NCI-H2029 (cell line): ENCODE measurements at places on chromosomes 13 and 19.

- no peak for DNase-seq
These were observed 194.0 kb downstream of the NDFIP2 start for GRCh38 chr13:79674765-79675515.

DNA sequence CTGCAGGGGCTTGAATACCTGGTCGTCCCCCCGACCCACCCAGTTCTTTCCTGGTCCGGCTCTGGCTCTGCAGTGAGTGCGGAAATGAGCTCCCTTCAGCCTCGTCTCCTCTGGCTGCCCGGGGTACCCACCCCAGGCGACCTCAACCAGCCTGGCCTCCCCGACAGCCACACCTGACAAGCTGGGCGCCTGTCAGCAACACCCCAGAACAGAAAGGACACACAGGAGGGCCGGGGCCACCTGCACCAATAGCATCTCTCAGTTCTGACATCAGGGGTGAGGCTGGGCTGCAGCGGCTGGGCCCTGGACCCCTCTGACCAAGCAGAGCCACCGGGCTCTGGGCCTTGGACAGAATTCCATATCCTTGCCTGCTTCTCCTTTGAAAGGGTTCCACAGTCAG lies 19.7 kb downstream of the SUGP1 start:
- no peak for DNase-seq

- no peak for DNase-seq
These were observed 993 bp downstream of the FUT6 start for GRCh38 chr19:5838353-5839064.

GRCh38 chr19:39430675-39431593 lies 4.8 kb downstream of the RPS16 start:
- DNase-seq: peak; percentile 85

- DNase-seq: no peak
These were observed 99.5 kb downstream of the KDM4B start for GRCh38 chr19:5068233-5069072.

DNA sequence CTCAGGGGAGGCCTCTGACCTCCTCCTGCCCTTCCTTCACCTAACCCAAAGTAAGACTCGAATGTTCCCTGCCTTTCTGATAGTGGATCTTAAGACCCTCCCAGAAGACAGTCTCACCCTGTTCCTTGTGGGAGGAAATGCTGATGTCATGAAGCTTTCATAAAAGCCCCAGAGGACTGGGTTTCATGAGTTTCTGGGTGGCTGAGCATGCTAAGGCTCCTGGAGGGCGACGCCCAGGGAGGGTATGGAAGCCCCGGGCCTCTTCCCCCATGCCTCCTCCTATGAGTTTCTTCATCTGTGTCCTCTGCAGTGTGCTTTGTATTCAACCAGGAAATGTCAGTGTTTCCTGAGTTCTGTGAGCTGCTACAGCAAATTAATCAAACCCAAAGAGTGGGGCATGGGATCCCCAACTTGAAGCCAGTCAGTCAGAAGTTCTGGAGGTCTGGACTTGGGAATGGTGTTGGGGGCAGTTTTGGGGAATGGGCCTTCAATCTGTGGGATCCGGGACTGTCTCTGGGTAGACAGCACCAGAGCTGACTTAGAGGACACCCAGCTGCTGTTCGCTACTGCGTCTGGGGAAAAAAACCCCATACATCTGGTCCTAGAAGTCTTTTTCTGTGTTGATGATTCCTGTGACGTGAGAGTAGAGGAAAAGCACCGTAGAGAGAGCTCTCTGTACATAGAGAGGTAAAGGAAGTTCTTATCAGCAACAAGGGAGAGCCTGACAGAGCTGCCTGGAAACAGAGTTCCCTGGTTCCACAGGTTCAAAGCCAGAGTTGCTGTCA lies 2.0 kb upstream of the LILRB2 start:
- no peak for DNase-seq

DNA sequence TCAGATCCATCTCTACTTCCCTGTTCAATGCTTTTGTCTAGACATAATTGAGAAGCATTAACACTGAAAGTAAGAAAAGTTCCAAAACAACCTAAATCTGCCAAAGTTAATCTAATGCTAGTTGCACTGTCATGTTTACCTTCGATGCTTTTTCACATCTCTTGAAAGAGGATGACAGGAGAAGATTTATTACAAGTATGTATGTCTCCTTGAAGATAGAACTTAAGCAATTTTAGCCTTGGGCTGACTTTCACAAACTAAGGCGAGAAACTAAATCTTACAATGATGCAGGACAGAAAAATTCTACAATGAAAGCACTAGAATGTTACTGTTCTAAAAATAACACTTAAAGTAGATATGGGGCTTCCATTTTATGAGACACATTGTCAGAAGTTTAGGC lies 64.0 kb downstream of the MIPEP start:
- DNase-seq: no peak

GRCh38 chr13:103187721-103188156 lies 121.5 kb upstream of the SLC10A2 start:
- DNase-seq: no peak

DNA sequence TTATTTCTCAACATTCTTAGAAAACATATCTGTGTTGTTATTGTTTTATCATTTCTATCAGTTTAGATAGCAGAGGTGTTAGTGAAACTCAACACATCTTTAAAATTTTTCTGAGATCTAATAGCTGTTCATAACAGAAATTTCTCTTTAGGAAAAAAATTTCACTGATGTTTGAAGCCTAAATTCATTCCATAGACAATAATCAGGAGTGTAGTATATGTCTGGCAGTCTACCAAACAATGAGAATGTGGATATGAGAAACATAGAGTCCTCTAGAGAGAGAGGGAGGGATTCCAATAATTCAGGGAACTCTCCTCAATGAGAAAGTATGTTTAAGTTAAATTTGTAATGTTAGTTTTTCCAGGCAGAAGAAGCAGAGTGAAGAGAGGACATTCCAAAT lies 118.2 kb upstream of the EDNRB start:
- no peak for DNase-seq

- DNase-seq: no peak
These were observed 391.0 kb upstream of the SLITRK5 start for GRCh38 chr13:87280139-87280538.

DNA sequence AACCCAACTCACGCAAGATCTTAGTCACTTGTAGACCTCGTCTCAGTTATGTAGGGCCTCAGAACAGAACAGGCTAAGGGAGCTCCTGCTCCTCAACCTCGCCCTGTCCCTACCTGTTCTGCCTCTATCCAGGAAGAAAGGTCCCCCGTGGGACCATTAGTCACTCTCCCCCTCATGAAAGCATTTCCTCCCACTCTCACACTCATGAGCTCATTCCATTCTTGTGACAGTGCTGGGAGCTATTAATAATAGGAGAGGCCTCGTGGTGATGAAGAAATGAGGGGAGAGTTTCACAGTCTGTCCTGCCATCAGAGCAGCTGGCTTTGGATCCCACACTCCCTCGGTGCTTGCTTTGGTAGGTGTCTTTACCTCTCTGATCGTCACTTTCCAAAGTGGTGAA lies 10.2 kb downstream of the PPP2R1A start:
- no peak for DNase-seq

- no peak for DNase-seq
These were observed 825.8 kb downstream of the GPC5 start for GRCh38 chr13:92224052-92224821.

DNA sequence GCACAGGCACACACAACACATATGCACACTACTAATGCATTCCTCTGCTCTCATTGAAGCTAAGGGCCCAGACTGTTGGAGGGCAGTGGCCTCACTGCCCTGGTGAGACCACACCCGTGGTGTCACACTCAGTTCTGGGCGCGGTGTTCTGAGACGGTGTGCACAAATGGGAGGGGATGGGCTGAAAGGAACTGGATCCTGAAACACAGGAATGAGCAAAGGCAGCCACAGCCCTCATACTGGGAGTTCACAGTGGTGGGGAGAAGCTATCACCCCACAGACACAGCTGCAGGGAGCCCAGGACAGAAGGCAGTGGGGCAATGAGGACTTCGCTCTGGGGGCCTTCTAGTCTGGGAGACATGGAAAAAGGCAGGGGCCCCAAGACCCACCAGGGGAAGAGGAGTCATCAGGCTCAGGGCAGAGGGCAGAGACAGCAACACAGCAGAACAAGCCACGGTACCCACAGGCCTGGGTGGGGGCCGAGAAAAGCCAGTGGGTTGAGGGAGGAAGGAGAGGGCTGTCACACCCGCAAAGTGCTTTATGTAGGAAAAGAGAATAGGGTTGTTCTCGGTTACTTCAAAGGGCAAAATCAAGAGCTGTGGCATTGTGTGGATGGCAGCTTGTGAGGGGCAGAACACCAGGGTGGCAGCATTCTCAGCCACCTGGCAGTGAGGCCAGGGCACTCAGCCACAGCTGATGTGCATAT lies 75.4 kb upstream of the GPR183 start:
- DNase-seq: no peak

DNA sequence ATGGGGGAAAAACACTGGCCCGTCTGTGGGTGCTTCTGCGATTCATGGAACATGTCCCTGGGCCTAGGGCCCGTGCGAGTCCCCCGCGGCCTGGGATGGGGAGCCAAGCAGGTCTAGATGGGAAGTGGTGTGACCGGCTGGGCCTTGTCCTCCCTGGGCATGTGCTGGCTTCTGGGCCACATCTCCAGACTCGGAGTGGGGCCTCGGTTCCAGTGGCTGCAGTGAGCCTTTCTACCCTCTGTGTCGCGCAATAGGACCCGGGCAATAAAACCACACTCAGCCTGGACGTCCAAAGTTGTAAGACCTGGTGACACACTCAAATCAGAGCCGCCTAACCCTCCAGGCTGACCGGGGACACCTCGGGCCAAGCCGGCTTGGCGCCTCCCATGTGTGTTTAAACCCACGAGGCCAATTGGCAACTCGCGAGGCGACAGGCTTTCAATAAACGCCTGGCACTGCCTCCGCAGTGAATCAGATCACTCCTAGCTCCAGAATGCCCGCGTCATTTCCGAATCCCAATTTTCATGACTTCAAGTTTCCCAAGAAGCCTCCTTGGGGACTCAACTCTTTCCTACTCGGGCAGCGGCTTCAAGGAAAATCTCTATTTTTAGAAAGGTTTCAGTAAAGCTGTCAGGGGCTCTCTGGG lies 57.3 kb downstream of the KLF2 start:
- DNase-seq: no peak

DNA sequence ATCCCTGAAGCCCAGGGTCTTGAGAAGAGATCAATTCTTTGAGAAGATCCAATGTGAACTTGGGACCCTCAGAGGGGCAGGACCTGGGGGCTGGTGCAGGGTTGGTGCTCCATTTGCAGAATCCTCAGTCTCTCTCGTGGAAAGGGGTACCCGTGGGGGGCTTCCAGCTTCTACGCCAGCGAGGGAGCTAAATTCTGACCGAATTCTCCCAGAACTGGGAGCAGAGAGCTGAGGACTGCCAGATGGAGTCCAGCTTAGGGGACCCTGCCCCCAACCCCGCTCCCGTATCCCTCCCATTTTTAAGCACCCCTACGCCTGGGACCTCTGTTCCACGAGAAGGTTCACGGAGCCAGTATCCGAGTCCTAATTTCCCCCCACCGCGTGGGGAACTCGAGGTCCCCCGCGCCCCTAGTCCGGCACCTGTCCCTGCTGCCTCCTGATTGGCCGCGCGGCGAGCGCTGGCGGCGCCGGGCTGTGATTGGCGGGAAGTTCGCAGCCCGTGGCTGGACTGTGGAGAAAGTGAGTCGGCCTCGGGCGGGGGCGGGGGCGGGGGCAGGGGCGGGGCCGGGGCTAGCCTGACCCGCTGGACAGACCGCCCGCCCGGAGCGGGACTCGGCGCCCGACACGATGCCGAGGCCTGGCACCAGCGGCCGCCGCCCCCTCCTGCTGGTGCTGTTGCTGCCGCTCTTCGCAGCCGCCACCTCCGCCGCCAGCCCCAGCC lies 4.4 kb upstream of the LTBP4 start:
- DNase-seq: no peak

GRCh38 chr13:52738719-52739467 lies 727 bp downstream of the CNMD start:
- DNase-seq: no peak

- no peak for DNase-seq
These were observed 91.2 kb downstream of the KCTD15 start for GRCh38 chr19:33887891-33888290.

DNA sequence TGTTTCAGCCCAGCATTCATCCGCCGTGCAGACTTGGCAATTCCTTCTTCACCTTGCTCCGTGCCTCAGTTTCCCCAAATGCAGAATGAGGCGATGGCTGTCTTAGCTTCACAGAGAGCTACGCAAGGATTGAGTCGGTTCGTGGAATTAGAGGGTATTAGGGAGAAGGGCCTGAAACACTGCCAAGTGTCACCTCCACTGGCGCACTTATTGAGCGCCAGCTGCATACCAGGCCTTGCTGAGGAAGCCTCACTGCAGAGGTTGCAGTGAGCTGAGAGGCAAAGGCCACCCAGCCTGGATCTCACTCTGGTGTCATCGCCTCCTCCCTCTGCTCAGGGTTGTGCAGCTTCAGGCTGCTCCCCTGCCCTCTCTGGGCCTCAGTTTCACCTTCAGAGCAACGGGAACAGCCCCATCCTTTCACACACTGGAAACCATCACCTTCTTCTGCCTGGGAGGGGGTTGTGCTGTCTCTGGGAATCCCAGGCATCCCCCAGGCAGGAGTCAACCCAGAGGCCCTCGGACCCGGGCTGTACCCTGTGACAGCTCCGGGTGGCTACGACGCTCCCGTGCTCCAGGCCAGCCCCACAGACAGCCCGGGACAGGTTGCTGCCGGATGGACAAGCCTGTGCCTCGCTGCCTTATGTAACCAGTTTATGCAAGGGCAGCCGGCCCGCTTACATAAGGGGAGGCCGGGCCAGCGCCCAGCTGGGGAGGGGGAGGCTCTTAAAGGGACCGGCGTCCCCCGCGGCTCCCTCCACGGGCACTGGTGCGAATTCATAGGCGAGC lies 31.9 kb downstream of the NFIC start:
- DNase-seq: no peak

DNA sequence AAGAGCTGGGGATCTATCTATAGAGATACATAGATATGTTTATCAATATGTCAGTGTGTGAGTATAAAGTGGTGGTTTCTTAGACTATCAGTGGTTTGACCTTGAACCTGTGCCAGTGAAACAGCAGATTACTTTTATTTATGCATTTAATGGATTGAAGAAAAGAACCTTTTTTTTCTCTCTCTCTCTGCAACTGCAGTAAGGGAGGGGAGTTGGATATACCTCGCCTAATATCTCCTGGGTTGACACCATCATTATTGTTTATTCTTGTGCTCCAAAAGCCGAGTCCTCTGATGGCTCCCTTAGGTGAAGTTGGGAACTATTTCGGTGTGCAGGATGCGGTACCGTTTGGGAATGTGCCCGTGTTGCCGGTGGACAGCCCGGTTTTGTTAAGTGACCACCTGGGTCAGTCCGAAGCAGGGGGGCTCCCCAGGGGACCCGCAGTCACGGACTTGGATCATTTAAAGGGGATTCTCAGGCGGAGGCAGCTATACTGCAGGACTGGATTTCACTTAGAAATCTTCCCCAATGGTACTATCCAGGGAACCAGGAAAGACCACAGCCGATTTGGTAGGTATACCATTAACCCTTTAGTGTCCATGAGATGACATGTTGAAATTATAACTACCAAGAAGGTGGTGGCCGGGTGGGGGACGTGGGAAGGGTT lies 880 bp downstream of the FGF9 start:
- DNase-seq: no peak

GRCh38 chr13:109165417-109165904 lies 536.0 kb downstream of the MYO16 start:
- DNase-seq: no peak
